ENCODE measurements at places on chromosomes 5 and 9. TPM values are rescaled to one million over a fixed set of nuclear protein-coding genes. Genes with fewer than 3 reads are reported as not detected.

The MEGF10 gene
- 30.3 TPM for total RNA-seq

The MSH3 gene
- 29.0 TPM for total RNA-seq

The GABRA1 gene
- total RNA-seq, result 5.5 TPM

The SPINK4 gene
- total RNA-seq, result not detected
